Dermis microvascular lymphatic vessel endothelial cell (primary cell): ENCODE measurements at places on chromosomes 5 and 9.

GRCh38 chr9:82894961-82895821 lies 167.8 kb downstream of the RASEF start:
- DNase-seq = no peak

- DNase-seq = no peak
Observed at GRCh38 chr9:125755340-125755739, 8.2 kb downstream of the PBX3 start.

DNA sequence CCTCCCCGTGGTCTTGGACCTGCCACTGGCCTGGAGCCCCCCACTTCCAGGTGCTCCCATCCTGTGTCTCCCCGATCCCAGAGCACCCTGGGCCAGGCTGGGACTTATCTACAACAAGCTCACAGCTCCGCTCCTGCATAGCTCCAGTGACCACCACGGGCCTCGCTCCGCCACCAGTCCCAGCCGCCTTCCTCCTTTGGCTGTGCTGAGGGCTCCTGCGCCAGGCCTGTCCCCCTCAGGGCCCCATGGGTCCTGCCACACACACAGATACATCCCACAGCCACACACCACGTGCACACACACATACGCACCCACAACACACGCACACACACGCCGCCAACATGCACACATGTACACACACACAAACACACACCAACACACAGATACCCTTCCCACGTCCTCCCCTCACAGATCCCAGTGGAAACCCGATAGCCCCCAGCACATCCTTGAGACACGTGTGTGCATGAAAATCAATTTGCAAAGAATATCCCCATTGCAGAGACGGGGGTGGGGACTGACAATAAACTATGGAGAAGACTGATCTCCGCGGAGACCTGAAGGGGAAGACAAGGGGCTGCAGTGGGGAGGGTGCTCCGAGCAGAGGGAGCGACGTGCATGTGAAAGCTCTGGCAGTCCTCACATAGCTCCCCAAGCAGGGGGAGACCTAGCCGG lies 18.5 kb upstream of the LAMC3 start:
- no peak for DNase-seq

- DNase-seq = no peak
Observed at GRCh38 chr9:76576344-76576743, 117.4 kb downstream of the GCNT1 start.

GRCh38 chr5:137580030-137580429 lies 80.9 kb upstream of the SPOCK1 start:
- no peak for DNase-seq

GRCh38 chr5:42596817-42597216 lies 159.8 kb upstream of the CCDC152 start:
- DNase-seq = no peak

- DNase-seq = no peak
Observed at GRCh38 chr5:4847766-4848165, 292.4 kb upstream of the ADAMTS16 start.

DNA sequence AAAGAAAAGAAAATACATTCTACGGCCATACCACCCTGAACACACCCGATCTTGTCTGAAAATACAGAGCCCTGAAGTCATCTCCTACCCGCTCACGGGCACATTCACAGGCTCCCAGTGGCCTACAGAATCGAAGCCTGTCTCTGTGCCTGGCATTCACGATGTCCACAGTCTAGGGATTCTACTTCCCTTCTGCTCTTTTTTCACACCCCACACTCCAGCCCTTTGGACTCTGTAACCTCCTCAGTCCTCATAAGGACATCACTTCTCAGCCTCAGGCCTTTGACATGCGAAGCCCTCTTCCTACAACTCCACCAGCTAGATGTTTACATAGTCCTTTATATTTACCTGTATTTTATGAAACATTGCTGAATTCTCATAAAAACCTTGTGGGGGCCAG lies 77.8 kb downstream of the CSNK1A1 start:
- DNase-seq = no peak

DNA sequence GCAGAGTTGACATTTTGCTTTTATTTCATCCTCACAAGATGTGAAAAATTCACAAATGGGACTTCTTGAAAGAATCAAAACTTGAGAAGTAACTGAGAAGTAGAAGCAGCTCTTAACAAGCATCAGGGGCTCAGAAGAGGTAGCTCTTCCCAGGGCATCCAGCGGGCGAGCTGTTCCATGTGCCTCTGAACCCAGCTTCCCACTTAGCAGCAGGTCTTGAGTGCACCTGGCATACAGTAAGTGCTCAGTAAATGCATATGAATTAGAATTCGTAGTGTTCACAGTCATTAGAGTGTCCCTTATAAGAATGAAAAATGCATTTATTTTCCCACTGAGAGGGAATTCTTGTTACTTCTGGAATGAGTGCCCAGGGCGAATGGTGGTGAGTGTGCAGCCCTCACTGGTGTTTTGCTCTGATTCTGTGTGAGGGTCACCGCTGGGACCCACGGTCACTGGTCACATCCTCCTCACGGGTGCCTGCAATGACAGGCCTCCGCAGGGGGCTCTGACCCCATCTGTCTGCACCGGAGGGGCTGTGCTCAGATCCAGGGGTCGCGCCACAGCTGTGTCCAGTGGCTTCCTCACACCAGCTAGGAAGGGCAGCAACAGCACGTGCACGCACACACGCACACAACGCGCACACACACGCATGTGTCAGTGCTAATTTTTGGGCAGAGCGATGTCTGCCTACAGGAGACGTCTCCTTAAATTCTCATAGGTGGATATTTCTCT lies 26.9 kb downstream of the EXOC3 start:
- DNase-seq = peak; percentile 23

- no peak for DNase-seq
Observed at GRCh38 chr5:24141046-24141445, 503.7 kb downstream of the CDH10 start.

GRCh38 chr5:1311439-1312055 lies 16.7 kb upstream of the TERT start:
- DNase-seq = no peak

GRCh38 chr5:89441965-89442364 lies 559.0 kb upstream of the MEF2C start:
- no peak for DNase-seq

DNA sequence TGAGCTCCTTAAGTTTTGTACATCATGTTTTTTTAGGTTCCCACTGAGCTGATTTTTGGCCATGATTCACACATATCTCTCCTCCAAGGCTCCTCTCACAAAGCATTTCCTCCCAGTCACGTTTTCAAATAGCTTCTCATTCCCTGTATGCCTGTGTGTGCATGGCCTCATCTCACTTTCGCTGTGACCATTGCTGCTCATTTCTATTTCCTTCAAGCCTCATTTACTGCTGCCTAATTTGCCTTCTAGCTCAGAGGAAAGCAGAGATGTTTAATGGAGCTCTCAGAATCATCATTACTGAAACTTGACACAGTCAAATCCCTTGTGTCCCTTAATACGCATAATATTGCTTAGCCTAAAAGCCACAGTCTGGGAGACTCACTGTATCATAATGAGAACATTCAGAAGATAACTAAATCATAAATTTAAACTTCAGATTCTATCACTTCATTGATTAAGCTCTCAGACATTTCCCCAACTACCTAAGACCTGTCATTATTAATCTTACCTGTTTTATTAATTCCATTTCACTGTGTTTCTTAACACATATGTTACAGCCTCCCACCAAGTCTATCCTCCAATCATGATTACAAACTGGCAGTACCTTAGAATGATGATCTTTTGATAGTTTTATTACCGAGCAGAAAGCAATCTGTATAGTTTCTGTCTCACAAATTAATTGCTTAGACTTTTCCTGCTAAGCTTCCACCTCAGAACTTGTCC lies 278.3 kb upstream of the PTGER4 start:
- DNase-seq = no peak
